Uterus (tissue), 4 donors: ENCODE measurements at places on chromosomes 2 and 18. TPM values are rescaled to one million over a fixed set of nuclear protein-coding genes. Genes with fewer than 3 reads are reported as not detected.

The ZAP70 gene
- 3.7 TPM for total RNA-seq

The ASXL3 gene
- total RNA-seq, result 1.0 TPM

The MC2R gene
- not detected for total RNA-seq

GRCh38 chr2:231604101-231604684 lies 11.5 kb downstream of the TEX44 start:
- peak; percentile 76 for DNase-seq

DNA sequence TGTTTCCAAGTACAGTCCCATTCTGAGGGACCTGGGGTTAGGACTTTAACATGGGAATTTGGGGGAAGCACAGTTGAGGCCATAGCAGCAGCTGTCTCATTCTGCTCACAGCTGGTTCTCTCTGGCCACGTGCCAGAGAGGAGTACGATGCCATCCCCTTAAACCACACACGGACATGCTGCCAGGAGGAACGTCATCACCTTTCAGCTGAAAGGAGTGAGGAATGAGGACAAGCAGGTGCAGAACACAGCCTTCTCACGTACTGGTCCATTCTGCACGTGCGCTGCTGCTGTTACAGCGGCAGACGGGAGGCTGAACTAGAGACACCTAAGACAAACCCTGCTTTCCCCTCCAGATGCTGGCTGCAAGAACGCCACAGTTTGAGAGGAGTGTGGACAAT lies 33.5 kb downstream of the ODC1 start:
- no peak for DNase-seq

- no peak for DNase-seq
Measured at GRCh38 chr18:10213526-10213925, 240.9 kb upstream of the APCDD1 start.

GRCh38 chr18:11104307-11104706 lies 45.1 kb downstream of the PIEZO2 start:
- DNase-seq, result no peak
